GM06990 (cell line): ENCODE measurements at places on chromosomes 3 and 15.
A peak's percentile ranks its signal among the peaks of the same experiment; 100 is the strongest.

- DNase-seq: no peak
Measured at GRCh38 chr15:69862540-69862939, 235.2 kb downstream of the TLE3 start.

DNA sequence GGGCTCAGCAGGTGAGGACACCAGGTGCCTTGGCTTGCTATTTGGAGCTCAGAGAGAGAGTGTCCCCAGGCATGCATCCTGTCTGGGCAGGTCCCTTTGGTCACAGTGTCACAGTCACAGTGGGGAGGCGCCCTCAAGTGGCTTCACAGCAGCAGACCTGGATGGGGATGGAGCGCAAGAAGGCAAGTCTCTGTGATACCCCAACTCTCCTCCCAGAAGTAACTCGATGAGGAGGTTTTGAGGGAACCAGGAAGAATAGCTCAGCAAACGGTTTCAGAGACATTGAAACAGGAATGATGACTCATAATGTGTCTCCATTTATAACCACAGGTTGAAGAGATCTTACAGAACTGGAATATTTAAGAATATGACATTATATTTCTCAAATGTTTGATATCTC is 66.5 kb upstream of the SH3GL3 start:
- peak; percentile 31 for DNase-seq

GRCh38 chr3:46844397-46844796 is 18.8 kb downstream of the MYL3 start:
- DNase-seq: no peak

GRCh38 chr3:126523745-126524428 is at the start of gene CHST13:
TSS of gene CHST13 (plus strand) at chr3:126524155. CDS start at chr3:126524333, 178 bp downstream.
- DNase-seq: no peak

GRCh38 chr3:42639192-42639591 is 14.3 kb upstream of the ZBTB47 start:
- DNase-seq: no peak

DNA sequence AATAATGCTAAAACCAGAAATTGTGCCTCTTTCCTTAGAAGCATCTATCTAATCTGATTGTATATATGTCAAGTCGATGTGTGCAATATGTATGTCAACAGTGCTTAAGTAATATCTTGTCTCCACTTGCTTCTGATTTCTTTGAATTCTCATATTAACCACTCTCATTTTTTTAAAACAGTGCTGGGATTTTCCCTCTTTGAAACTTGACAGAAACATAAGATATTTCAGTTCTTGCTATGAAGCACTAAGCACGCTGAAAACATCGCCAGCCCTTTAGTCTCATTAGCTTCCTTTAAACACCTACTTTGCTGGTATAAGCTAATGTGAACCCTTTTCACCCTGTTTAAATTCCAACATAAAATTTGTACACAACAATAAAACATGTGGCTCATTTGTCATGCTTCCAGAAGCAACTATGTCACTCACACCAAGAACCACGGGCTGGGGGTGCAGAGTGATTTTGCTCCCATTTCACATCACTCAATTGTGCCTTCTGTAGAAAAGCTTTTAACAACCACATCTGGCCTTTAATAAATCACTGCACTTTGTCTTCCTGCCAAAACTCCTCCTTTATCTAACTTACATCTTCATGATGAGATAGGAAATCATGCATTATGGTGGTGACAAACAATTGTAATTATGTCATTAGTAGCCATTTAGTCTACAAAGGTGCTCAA is 185.2 kb downstream of the FOXP1 start:
- no peak for DNase-seq

DNA sequence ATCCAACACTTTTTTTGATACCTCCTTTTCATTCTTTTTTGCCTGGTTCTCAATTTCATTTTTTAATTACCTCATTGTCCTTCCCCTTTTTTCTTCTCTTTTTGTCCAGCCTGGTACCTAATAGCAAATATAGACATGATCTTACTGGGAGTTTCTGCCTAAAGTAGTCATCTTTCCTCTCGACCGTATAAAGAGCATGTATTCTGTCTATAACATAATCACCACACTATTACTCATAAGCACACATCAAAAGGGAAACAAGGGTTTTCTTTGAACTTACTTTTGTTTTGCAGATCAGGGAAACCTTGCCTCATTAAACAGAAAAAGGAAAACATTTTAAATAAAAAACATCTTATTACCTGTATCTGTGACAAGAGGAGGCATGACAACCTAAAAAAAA is 33.0 kb downstream of the FAM98B start:
- DNase-seq: no peak

DNA sequence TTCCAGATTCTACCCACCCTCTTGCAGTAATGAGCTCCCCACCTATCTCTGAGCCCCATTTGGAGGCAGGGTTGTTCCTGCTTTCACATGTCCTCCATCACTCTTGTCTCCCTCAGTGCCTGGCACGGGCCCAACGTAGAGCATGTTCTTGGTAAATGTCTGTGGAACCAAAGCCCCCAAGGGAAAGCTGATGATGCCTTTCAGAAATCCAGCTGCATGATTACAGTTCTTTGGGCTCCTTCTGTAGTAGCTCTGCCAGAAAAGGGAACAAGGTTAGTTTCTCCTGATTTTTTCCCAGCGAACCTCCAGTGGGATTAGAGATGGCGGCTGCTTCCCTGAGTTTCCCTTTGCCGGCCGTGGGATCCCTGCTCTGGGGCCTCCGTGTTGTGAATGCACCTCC is 39.3 kb downstream of the CGNL1 start:
- no peak for DNase-seq

- no peak for DNase-seq
Measured at GRCh38 chr3:58776231-58776630, 109.7 kb upstream of the FAM3D start.

DNA sequence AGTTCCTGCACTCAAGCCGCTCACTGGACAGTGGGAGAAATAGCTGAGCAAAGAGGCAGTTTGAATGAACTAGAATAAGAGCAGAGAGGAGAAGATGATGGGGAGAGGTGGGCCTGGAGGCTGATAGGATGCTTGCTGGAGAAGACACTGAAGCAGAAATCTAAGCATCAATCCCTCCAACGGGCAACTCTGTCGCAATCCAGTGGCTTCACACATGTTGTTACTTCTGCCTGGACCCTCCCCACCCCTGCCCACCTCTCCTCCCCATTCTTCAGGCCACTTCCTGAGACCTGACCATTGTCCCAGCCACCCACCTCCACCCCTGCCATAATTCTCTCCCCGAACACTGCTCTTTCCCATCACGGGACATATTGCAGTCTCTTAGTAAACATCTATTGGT is 76.0 kb downstream of the SRGAP3 start:
- DNase-seq: no peak

DNA sequence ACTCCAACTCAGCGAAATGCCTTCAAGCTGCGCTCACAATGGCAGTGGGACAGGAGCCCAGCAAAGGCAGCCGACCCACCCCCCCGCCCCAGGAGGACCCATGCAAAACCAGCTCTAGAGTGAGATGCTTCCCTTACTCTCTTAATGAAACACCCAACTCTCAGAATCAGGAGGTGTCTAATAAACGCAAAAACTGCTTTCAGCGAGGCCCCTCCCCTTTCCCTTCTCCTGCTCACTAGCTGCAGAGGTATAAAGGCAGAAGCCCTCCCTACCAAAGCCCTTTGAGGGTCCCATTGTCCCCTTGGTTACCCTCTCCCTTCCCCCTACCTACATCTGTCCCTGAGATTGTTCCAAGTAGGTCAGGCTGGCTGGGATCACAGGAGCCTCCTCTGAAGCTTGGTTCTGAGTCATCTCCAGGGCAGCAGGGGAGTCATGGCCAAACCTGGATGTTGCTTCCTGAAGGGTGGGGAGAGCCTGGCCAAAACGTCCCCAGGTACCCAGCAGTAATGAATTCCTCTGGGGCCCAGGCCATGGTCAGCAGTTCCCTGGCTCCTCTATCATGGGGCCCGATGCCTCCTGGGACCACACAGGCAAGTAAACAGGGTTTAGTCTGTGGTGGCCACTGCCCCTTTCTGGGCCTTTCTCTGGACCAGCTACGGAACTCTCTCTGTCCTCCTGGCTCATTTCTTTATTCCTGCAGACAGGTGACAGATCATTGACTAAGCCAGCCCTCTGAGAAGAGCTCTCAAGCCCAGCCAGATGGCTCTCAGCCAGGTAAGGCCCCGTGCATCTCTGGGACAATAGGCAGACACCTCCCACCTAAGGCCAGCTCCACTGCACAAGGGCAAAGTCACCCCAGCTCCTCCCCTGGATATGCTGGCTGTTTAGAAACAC is 8.6 kb downstream of the KLHL25 start:
- no peak for DNase-seq

DNA sequence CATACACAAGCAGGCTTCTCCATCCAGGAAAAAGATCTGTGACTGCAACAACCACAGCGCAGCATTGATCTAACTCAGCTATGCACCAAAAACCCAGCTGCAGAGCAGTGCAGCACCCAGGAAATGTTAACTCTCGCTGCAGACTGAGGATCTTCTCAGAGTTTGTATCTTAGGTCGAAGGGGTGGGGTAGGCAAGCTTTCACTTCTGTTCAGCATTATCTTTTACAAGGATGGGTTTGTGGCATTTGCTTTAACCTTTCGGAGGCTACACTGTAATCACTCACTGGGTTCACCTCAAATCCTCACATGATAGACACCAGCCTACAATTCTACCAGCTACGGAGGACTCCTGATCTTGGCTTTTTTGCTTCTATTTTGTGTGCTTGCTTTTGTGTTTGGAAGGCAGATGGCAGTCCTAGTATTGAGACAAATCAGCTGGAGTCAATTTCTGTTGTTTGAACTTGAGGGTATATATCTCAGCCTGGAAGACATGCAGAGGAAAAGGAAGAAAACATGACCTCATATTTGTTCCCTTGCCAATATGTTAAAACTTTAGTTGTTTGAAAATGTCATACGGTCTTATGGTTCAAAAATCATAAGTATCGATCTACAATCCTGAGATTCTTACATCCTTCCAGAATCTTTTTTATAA is 25.2 kb downstream of the LRRK1 start:
- DNase-seq: no peak

GRCh38 chr3:49343163-49343562 is 3.3 kb upstream of the USP4 start:
- DNase-seq: peak; percentile 35

DNA sequence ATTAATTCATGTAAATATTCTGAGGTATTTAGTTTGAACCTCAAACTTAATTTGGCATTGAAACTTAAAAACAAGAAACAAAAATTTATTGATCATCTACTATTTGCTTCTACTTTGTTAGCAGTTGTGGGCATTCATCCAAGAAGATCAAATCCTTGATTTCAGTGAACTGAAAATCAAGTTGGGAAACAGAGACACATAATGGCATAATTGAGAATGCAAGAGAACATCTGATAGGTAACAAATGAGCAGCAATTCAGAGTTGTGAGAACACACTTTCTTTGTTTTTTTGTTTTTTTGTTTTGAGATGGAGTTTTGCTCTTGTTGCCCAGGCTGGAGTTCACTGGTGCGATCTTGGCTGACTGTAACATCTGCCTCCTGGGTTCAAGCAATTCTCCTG is 33.9 kb upstream of the MED12L start:
- no peak for DNase-seq

GRCh38 chr15:74768771-74769342 is 13.0 kb upstream of the CSK start:
- DNase-seq: no peak

DNA sequence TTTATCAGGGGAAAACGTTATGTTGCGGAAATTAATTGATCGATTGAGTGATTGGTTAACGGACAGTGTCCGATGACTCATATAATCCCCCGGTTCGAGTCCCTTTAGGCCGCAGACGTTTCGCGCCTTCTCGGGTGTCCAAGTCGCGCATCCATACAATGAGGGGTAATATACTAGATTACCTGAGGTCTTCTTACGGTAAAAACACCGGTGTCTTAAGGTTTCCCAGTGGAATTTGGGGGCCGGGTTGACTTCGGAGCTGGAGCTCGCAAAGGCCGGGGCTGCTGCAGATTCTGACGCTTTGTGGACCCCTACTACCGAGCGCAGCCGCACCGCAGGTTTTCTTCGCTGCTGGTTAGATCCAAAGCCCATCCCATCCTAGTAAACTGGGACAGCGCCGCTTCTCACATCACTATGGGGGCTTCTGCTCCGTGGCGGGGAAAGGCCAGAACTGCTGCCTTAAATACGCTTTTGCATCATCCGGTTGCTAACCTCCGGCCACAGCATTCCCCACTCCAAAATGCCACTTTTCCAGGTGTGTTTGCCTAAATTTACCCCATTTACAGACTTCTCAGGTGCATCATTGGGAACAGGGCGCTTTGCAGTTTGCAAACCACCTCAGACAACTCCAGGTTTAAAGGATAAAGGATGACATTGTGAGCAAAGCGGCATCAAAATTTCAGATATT is 858 bp upstream of the SACM1L start:
- DNase-seq: peak; percentile 67

- DNase-seq: no peak
Measured at GRCh38 chr3:175267121-175267531, 408.0 kb downstream of the NAALADL2 start.

- no peak for DNase-seq
Measured at GRCh38 chr3:72633121-72633520, 215.1 kb downstream of the SHQ1 start.

DNA sequence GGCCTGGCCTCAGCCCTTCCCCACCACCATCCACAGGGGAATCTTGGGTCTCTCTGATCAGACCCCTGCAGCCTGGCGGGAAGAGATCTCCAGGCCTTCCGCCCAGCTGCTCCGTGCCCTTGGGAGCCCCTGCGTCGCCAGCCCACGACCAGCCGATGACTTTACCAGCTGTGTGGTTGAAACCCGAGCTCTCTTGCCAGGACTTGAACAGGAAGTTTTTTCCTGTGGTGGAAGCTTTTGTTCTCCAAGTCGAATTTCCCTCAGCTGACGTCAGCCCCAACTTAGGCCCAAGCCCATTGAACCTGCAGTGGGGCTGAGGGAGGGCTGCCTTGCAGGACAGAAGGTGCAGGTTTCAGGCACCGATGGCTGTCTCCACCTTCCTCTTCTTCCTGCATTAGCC is 51.7 kb upstream of the SMAD3 start:
- no peak for DNase-seq

GRCh38 chr3:126682009-126682408 is 22.0 kb upstream of the CHCHD6 start:
- DNase-seq: no peak

GRCh38 chr3:21938267-21938681 is 187.3 kb upstream of the ZNF385D start:
- DNase-seq: no peak

GRCh38 chr15:92451225-92451825 is 57.6 kb downstream of the ST8SIA2 start:
- DNase-seq: no peak

DNA sequence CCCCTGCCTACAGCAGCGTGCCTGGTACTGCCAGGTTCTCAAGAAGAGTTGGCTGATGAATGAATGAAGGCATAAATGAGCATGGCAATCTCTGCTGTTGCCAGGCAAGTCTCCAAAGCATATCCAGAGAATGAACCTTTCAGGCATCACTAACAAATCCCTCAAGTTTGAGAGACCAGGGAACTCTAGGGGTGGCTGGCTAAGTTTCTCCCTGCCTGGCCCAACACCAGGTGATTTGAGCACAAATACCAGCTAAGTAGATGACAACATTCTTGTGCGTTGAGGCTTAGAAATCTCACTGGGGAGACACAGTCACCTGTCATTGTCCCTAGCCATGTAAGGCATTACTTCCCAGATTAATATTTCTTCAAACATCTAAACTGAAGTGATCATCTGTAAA is 81.4 kb upstream of the PTX3 start:
- DNase-seq: no peak

GRCh38 chr3:114718898-114719210 is 425.0 kb downstream of the TIGIT start:
- DNase-seq: no peak

GRCh38 chr3:118802325-118803095 is 232.1 kb downstream of the IGSF11 start:
- DNase-seq: no peak
